ENCODE measurements at places on chromosomes 4 and X.

GRCh38 chr4:184409911-184410692 lies 64.2 kb downstream of the IRF2 start:
- DNase-seq = no peak

GRCh38 chr4:51909236-51909703 lies 66.3 kb downstream of the DCUN1D4 start:
- DNase-seq = no peak

DNA sequence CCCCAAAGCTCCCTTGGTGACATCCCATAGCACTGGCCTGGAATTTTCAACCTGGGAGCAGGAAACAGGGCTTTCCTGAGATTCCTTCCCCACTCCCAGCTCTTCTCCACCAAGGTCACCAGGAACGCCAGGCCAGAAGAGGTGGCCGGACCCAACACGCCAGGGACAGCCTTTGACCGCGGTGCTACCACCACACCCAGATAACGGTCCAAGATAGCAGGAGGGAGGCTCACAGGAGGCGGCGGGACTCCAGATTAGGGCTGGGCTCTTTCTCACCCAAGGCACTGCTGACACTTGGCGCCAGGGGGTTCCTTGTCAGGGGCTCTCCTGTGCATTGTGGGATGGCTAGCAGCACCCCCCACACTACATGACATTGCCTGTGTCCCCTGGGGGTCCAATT lies 22.9 kb downstream of the ZFYVE28 start:
- no peak for DNase-seq

DNA sequence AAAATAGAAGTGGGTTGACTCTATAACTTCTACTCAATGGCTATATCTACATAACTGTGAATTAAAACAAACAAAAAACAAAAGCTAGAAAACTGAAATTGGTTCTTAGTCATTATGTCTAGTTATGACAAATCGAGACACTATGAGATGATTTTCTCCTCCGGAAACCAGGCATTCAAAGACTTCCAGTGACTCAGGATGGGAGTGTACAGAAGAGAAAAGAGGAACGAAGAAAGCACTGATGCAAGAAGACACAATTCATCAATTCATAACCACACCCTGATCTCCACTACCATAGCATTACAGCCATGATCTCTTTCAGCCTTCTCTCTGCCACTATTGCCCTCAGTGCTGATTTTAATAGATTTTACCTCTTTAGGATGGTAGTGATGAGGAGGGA lies 253.6 kb downstream of the CBLL2 start:
- DNase-seq = no peak

GRCh38 chr4:139368998-139369397 lies 66.7 kb upstream of the NDUFC1 start:
- DNase-seq = no peak

DNA sequence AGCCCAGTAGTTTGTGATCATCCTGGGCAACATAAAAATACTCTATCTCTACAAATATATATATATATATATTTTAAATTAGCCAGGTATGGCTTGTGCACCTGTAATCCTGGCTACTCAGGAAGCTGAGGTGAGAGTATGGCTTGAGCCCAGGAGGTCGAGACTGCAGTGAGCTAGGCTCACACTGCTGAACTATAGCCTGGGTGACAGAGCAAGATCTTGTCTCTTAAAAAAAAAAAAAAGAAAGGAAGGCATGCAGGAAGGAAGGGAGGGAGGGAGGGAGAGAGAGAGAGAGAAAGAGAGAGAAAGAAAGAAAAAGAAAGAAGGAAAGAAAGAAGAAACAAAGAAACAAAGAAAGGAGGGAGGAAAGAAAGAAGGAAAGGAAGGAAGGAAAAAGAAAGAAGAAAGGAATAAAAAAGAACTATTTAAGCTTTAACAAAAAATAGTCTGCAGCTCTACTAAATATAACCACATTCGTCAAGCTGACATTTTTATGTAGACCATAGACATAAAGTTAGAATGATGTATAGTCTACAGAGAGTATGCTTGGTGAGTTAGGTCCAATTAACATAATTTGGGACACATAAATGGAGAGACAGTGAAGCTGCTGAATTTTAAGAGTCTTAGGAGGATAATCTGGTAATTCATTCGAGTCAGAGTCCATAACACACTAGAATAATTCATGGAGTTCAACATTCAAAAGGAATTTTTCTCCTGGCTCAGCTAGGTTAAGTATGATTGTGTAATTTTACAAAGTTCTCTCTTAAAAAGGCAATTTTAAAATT lies 111.9 kb downstream of the GLRA3 start:
- DNase-seq = no peak

DNA sequence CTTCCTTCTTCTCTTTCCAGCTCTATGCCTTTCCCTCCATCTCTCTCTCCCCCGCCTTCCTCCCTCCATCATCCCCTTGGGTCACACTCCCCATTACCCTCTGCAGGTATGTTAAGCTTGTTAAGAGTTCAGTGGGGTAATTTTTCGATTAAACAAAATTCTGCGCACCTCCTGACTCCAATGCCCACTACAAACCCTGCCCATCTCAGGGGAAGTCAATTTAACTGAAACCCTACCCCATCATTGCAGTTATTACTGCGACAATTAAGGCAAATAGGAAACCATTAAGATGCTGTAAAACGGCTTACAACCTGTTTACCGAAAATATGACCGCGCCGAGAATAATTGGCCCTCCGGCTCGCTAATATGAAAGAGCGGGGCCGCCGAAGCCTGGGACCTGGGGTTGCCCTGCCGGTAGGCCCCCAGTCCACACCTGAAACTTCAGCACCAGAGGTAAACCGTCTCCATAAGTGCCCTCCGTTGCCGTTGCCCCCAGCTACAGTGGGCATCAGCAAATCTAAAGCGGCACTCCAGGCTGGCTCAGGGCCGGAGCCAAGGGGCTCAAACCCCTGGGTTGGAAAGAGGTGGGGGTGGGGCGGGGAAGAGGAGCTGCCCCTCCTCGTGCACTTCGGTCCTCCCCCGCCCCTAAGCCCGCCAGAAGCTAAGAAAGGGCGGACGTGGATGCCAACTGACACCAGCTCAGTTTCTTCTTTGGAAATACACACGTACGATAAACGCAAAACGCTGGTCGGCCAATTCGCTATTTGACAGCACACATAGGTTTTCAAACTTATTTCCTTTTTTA lies 4.8 kb downstream of the ARX start:
- DNase-seq = no peak

DNA sequence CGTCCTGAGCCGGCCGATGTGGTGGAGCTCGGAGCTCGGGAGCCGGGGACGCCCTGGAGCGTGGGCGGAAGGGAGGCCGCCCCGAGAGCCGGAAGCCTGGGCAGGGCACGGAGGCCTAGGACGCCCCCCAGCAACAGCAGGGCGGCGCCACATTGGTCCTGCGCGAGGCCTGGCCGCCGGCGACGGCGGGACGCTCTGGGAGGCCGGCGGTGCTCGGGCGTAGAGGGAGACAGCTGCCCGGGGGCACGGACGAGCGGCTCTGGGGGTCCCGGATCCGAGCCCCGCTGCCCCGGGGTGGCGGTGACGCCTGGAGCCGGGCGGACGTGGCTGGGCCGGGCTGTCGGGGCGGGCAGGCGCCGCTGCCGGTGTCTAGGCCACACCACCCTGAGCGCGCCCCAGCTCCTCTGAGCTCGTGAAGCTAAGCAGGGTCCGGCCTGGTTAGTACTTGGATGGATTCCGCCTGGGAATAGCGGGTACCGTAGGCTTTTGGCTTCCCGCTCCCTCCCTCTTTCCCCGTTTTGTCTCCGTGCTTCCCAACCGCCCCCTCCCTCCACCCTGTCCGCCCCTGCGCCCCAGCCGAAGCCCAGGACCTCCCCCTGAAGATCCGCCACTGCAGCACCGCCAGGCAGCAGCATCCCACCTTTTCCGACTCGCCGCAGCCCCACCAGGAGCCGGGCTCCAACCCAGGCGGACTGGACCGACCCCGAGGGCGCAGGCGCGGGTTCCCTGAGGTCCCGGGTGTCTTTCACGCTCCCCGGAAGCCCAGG lies 12.1 kb downstream of the FRG2 start:
- DNase-seq = no peak

GRCh38 chr4:102627831-102628523 lies 126.8 kb downstream of the NFKB1 start:
- DNase-seq = no peak

GRCh38 chr4:151931563-151931962 lies 170.8 kb upstream of the GATB start:
- no peak for DNase-seq

DNA sequence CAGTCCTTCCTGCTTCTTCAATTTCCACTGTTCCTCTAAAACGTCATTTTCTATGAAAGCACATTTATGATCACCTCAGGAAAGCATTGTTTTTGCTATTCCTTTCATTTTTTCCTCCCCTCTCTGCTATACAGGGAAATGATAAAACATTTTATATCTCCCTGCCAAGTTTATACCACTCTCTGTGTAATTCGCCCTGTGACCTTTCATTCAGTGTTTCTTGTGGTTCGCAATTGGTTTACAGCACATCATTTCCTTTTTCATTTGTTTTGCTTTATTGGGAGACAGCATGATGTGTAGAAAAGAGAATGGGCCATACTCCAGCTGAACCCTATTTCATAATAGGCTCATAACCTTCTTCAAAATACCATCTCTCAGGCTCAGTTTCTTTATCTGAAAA lies 99.9 kb upstream of the RAPGEF2 start:
- DNase-seq = no peak

DNA sequence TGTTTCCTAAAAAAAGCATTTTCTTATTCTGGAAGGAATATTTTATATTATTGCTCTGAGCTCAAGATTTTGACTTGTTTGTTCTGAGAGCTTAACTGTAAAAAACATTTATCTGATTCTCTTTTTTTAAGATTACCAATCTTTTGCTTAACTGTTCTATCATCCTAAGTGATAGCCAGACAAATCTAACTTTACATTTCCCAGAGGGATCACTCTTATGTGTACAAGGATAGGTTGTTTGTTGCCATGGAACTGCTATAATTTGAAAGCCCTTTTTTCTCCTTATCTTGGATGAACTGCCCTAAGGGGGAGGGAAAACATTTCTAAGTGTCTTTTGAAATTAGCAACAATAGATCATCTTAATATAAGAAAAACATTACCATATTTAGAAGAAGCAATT lies 494.7 kb downstream of the TRAM1L1 start:
- DNase-seq = no peak

Data from nucleus accumbens (tissue), 56 donors.